ENCODE measurements at places on chromosomes 16 and 17.

DNA sequence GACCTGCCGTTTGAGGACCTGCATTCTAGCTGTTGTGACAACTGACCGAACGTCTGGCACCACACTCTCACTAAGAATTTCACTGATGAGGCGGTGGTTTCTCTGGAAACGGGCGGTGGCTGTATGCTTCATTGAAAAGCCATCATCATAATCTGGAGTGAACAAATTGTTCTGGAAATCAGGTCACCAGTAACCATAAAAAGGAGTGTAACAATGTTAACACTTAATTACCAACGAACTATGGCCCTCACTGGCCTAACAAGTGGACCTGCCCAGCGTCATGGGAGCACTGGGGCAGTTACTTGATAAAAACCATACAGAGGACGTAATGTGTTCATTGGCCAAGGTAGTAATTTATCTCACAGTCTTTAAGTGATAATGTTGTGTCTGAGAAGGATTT is 15.4 kb downstream of the SMARCE1 start:
- no peak for DNase-seq

DNA sequence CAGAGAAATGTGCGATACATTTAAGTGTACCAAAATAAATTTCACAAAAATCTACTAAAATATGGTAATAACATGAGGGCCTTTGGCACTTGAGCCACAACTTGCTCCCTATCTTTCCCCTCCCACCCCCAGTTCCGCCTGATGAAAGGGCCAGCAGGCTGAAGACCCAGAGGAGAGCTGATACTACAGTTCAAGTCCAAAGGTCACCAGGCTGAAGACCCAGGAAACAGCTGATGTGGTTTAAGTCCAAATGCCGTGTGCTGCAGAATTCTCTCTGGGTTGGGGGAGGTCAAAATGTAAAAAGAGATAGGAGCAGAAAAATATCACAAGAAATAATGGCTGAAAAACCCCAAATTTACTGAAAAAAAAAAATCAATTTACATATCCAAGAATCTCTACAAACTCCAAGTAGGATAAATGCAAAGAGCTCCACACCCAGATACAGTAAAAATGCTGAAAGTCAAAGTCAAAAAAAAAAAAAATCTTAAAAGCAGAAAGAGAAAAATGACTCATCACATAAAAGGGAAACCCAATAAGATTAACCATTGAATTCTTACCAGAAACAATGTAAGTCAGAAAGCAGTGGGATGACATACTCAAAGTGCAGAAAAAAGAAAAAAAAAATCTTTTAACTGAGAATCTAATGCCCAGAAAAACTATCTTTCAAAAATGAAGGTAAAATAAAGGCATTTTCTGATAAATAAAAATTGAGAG is 452.1 kb upstream of the ASIC2 start:
- no peak for DNase-seq

- DNase-seq, result no peak
Measured at GRCh38 chr17:64240741-64241347, 22.2 kb downstream of the TEX2 start.

GRCh38 chr17:13140750-13141149 is 122.9 kb upstream of the ELAC2 start:
- no peak for DNase-seq
